ENCODE measurements at places on chromosomes 7 and 10. TPM values are rescaled to one million over a fixed set of nuclear protein-coding genes. Genes with fewer than 3 reads are reported as not detected.

DNA sequence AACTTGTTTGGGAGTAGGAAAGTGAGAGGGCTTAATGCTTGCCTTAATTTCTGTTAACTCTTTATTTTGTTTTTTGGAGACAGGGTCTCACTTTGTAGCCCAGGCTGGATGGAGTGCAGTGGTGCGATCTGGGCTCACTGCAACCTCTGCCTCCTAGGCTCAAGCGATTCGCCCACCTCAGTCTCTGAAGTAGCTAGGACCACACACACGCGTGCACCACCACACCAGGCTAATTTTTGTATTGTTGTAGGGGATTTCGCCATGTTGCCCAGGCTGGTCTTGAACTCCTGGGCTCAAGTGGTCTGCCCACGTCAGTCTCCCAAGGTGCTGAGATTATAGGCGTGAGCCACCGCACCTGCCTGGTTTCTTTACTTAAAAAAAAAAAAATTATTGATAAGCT, 1.9 kb downstream of the PPP2R2D start:
- DNase-seq: no peak

Gene FBXL13
- total RNA-seq: 0.64 TPM

- no peak for DNase-seq
Observed at GRCh38 chr7:299169-299568, 9.2 kb downstream of the FOXL3 start.

DNA sequence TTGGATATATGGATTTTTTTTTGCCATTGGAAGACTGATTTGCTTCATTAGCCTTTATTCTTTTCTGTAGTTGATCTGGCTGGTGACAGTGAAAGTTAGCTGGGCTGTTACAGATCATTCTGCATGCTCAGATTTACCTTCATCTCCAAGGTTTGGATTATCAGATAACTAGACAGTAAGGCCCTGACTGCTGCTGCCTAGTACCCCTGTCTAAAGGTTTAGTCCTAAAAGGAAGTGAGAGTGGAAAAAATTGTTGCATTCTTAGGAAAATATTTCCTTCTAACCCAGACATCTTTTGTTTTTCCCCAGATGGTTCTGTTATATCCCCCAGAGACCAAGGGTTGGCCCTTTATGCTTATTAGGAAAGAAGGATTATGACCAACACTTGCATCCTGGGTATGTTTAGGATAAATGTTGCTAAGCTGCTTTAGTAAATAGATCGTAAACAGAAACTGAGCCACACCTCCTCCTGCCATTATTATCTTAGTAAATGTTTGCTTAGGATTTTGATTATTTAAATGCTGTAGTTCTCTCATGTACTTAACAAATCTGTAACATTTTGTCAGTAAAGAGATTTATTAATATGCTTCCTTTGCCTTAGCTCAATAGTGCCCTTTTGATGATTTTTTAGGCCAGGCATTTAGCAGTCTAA, 44.4 kb downstream of the MCU start:
- no peak for DNase-seq

- no peak for DNase-seq
Observed at GRCh38 chr7:80334908-80335307, 177.0 kb downstream of the GNAT3 start.

DNA sequence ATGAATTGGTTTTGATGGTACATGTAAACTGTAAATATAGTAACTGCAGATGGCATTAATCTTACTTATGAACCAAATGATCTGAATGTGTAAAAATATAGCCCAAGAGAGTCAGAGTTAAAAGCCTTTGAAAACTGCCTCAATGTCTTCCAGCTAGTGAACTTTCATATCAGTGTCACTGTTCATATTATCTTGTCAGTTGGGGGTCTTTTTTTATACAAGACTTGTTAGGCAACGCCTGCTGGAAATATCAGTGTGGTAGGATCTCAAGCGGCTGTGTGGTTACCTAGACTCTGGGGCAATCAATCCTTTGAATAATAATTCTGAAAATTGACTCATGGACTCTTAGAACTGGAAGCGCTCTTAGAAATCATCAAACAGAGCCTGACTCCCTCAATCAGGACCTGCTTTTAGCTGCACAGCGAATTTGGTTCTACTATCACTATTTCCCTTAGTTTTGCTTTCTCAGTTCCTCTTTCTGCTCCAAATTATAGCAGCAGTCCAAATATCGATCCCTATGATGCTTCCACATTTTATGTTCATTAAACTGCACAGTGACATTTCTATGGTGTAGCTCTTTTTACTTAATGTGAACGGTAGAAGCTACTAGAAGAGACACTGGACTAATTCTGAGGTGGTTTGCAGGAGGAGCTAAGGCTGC, 100.1 kb upstream of the COL1A2 start:
- no peak for DNase-seq

All from colonic mucosa (tissue), 4 donors.